Stimulated activated CD8-positive, alpha-beta memory T cell treated with anti-CD3 and anti-CD28 coated beads, Interleukin-4, amount 100 ng/mL, for 4 hours (primary cell): ENCODE measurements at places on chromosomes 11 and 22.
A peak's percentile ranks its signal among the peaks of the same experiment; 100 is the strongest.

DNA sequence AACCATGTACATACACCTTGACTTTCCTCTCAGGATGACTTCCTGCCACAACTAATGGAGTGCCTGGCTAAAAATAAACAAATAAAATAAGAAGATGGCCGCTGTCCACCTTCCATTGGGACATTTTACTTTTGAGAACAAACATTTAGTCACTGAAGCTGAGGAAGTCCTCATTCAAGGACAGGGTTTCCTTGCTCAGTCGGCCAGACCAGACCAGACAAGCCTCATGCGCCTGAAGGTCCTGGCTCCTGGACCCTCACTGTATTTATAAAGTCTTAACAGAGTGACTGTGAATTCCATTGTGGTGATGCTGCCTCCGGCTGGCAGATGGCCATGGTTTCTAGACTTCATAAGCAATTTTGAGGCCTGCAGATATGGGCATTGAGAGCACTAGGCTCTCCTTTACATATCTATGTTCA lies 114.5 kb downstream of the MAML2 start:
- DNase-seq = no peak

DNA sequence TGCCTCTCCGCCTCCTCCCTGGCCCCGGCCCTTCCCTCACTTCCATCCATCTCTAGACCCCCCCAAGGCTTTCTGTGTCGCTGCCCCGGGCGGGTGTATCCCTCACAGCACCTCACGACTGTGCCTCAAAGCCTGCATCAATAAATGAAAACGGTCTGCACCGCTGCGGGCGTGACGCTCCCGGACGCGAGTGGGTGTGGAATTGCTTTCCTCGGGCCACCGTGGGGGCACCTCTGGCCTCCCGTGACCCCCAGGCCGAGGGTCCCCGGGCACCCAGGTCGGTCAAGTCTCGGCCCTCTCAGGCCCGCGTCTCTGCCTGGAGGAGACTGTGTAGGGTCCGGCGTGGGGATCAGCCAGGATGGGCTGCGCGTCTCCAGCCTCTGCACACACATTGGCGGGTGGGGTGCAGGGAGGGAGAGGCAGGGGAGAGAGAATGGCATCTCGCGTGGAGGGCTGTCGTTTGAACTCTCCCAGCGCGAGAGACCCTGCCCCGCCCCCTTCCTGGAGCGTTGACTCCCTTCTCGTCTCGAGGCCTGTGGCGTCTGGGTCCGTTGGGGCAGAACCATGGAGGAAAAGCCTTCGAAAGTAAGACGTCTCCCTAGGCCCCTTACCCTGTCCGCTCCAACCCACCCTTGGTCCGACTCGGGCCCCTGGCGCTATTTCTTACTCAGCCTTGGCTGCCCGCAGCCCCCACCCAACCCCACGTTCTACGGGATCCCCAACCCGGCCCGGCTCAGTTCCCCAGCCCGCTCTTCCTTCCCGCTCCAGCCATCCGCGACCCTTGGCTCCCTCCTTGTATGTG lies at the start of gene CATSPERZ:
TSS of gene CATSPERZ (plus strand) at position 512 of the 802 bp plus-strand sequence. CDS start at position 565, 53 bp downstream.
- DNase-seq = no peak

GRCh38 chr11:21465203-21465602 lies 727.7 kb upstream of the ANO5 start:
- DNase-seq = no peak

DNA sequence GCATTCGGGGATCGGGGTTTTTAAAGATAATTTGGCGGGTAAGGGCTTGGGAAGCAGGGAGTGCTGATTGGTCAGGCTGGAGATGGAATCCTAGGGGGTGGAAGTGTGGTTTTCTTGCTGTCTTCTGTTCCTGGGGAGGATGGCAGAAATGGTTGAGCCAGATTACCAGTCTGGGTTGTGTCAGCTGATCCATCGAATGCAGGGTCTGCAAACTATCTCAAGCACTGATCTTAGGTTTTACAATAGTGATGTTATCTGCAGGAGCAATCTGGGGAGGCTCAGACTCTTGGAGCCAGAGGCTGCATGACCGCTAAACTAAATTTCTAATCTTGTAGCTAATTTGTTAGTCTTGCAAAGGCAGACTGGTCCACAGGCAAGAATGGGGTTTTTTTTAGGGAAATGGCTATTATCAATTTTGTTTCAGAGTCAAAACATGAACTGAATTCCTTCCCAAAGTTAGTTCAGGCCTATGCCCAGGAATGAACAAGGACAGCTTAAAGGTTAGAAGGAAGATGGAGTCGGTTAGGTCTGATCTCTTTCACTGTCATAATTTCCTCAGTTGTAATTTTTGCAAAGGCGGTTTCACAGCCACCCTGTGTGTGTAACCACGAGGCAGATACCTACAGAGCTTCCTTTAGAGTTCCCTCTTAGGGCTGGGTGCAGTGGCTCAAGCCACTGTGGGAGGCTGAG lies 10.2 kb downstream of the SCGB1A1 start:
- DNase-seq = no peak

GRCh38 chr11:74696939-74697675 lies 34.1 kb downstream of the CHRDL2 start:
- no peak for DNase-seq

DNA sequence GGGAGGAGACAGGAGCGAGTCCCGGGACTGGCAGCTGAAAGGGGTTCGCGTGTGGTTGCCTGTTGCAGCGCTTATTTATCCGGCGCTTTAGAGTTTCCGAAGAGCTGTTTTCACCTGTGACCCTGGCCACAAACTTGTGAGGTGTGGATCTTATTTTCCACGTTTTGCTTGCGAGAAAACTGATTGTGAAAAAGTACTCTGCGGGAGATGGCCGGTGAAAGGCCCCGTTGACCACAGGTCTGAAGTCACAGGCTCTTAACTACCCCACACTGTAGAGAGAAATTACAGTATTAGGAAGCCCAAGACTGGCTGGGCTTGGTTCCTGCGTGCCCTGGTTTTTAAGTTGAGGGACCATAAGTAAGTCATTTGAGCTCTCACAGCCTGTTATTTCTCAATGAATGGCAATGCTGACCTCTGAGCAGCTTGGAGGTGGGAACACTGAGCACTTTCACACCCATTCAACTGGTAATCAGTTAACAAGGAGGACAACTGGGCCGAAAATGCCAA lies 379 bp upstream of the RAB38 start:
- no peak for DNase-seq

DNA sequence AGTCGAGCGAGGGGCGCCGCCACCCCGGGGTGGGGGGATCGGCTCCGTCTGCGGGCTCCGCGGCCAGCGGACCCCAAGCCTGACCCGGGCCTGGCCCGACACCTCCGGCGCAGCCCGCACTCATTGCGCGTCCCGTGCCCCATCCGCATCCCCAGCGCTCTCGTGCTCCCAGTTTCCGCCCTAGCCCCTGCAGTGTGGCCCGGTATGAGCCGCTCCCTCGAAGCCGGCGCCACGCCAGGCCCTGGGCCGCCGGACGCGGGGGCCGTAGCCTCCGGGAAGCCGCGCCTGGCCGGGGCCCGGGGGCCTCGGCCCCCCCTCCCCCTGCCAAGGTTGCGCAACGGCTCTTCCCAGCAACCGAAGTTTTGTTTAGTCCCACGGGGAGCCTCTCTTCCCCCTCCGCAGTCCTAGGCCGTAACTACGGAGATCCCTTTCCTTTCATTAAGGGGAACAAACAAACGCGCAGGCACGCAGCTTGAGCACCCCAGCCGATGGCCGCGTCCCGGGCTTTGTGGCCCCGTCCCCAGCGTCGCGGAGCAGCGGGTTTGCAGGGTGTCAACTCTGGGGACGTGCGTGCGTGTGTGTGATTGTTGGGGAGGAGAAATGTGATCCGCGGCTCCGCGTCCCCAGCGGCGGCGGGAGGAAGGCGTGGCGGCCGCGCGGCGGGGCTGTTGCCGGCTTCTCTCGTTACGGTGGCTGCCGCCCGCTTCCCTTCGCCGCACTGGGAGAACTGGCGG lies 883 bp downstream of the HIPK3 start:
- DNase-seq = peak; percentile 35

GRCh38 chr22:22588485-22589164 lies 29.6 kb upstream of the PRAME start:
- no peak for DNase-seq

- no peak for DNase-seq
Measured at GRCh38 chr22:31567196-31567595, 70.9 kb downstream of the SFI1 start.

GRCh38 chr11:111193924-111194490 lies 51.5 kb upstream of the POU2AF2 start:
- no peak for DNase-seq

- DNase-seq = no peak
Measured at GRCh38 chr11:42255906-42256305, 796.5 kb upstream of the LRRC4C start.

DNA sequence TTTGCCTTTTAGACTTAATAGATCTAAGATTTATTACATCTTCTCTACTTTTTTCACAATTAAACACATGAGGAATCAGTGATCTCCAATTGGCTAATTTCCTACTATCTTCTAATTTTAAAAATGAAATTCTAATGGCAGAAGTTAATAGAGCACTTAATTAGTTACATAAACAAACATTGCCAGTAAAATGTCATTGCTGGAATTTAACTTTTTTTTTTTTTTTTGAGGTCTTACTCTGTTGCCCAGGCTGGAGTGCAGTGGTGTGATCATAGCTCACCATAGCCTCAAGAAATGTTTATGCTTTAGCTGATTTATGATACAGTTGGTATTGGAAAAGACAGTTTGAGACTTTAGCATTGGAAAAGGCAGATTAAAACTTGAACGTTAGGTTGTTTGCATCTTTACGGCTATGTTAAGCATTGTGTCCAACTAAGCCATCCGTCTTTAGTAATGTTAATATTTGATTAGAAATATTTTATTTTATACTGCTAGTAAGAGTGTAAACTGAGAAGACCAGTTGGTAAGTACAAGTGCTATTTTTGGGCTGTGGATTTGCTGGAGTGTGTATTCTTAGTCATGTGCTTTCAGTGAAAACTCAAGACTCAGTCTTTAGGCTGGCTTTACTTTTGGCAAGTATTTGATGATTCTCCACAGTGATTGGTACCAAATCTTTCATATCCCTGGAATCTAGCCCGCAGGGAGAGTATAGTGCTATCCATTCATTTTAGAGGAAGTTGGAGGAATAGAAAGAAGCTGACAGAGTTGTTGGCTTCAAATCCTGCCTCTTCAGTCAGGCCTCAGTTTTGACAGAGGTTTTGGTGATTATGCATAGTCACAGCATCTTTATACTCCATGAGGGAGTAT lies 4.5 kb downstream of the ANO5 start:
- DNase-seq = no peak
